ENCODE measurements at places on chromosomes 5 and 9. TPM values are rescaled to one million over a fixed set of nuclear protein-coding genes. Genes with fewer than 3 reads are reported as not detected.

Gene GPR21
- total RNA-seq, result 0.68 TPM

DNA sequence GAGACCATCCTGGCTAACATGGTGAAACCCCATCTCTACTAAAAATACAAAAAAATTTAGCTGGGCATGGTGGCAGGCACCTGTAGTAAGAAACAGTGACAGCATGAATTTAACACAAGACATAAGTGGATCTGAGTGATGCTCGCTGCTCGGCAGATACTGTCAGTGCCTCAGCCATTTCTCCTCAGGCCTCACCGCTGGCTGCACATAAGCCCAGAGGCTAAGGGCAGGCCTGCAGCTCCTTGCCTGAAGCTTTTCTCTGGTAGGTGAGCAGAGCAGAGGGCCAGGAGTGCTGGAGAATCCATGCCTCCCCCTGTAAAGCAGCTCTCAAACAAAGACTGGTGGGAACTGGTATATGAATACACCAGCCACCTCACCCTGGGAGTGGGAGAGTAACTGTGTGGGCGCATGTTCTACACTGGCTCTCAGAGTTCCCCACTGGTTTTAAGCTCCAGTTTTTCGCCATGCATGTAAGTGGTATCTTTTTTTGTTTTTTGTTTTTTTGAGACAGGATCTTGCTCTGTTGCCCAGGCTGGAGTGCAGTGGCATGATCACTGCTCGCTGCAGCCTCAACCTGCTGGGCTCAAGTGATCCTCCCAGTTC lies 10.3 kb upstream of the CD72 start:
- DNase-seq, result no peak

Gene CDC20B
- not detected for total RNA-seq

- DNase-seq, result no peak
Observed at GRCh38 chr5:53956632-53957031, 353.7 kb downstream of the ARL15 start.

Gene GABRA1
- total RNA-seq, result not detected

GRCh38 chr5:38555354-38556087 lies 925 bp downstream of the LIFR start:
- peak; percentile 22 for DNase-seq

Measured in dermis blood vessel endothelial cell (primary cell).